Regular cardiac myocyte (primary cell): ENCODE measurements at places on chromosomes 3 and 15. TPM values are rescaled to one million over a fixed set of nuclear protein-coding genes. Genes with fewer than 3 reads are reported as not detected.

TMEM87A gene
- 61.2 and 63.1 TPM in 2 replicates for total RNA-seq

LMOD3 gene
- under 0.01 and 0.28 TPM in 2 replicates for total RNA-seq

MASP1 gene
- 2.5 and 6.2 TPM in 2 replicates for total RNA-seq

CYP1A2 gene
- not detected in 2 replicates for total RNA-seq

SNX22 gene
- total RNA-seq: 0.19 and 0.28 TPM in 2 replicates

NLGN1 gene
- total RNA-seq: 5.9 and 6.1 TPM in 2 replicates

WDR48 gene
- 33.5 and 42.8 TPM in 2 replicates for total RNA-seq

FSD2 gene
- total RNA-seq: under 0.01 TPM in 1 of 2 replicates, not detected in the other

ISLR gene
- 18.8 and 23.4 TPM in 2 replicates for total RNA-seq

RARRES1 gene
- total RNA-seq: 20.1 and 111 TPM in 2 replicates

CSPG5 gene
- 0.19 and 0.28 TPM in 2 replicates for total RNA-seq

STRA6 gene
- total RNA-seq: 0.85 and 2.5 TPM in 2 replicates

ZNF385D gene
- total RNA-seq: 0.85 and 0.96 TPM in 2 replicates

LRRIQ4 gene
- 0.19 TPM in 1 of 2 replicates, not detected in the other for total RNA-seq

IL12A gene
- total RNA-seq: 1.2 and 1.4 TPM in 2 replicates

QTRT2 gene
- total RNA-seq: 13.2 and 24.5 TPM in 2 replicates

GNB5 gene
- total RNA-seq: 42.3 and 42.6 TPM in 2 replicates

TNNC1 gene
- total RNA-seq: 0.96 and 2.5 TPM in 2 replicates

SSUH2 gene
- total RNA-seq: not detected in 2 replicates

DBR1 gene
- total RNA-seq: 14.7 and 22.2 TPM in 2 replicates

TRIM71 gene
- not detected in 2 replicates for total RNA-seq

RBP2 gene
- not detected in 2 replicates for total RNA-seq

ZBTB47 gene
- 28.6 and 29.6 TPM in 2 replicates for total RNA-seq

NOX5 gene
- under 0.01 and 0.28 TPM in 2 replicates for total RNA-seq

PCCB gene
- total RNA-seq: 51.9 and 57.5 TPM in 2 replicates

GOLGA8S gene
- 0.19 TPM in 1 of 2 replicates, not detected in the other for total RNA-seq

TBCCD1 gene
- total RNA-seq: 16.6 and 21.5 TPM in 2 replicates

IL17RE gene
- 0.56 and 1.2 TPM in 2 replicates for total RNA-seq

COL7A1 gene
- 9.8 and 20.3 TPM in 2 replicates for total RNA-seq

DENND6A gene
- 16.9 and 19.2 TPM in 2 replicates for total RNA-seq

ITIH3 gene
- 0.19 and 0.85 TPM in 2 replicates for total RNA-seq

SPINT1 gene
- total RNA-seq: 0.28 and 0.58 TPM in 2 replicates

AP2M1 gene
- total RNA-seq: 384 and 533 TPM in 2 replicates

EFCC1 gene
- under 0.01 TPM in 1 of 2 replicates, not detected in the other for total RNA-seq

CCR8 gene
- not detected in 2 replicates for total RNA-seq

GP5 gene
- 0.19 and 1.1 TPM in 2 replicates for total RNA-seq

CHP1 gene
- 77.6 and 79.2 TPM in 2 replicates for total RNA-seq

ZNF654 gene
- total RNA-seq: 20.9 and 25.4 TPM in 2 replicates

CYP19A1 gene
- total RNA-seq: 0.19 and 1.1 TPM in 2 replicates
